GM20000 (cell line): ENCODE measurements at places on chromosomes 2 and 18.

DNA sequence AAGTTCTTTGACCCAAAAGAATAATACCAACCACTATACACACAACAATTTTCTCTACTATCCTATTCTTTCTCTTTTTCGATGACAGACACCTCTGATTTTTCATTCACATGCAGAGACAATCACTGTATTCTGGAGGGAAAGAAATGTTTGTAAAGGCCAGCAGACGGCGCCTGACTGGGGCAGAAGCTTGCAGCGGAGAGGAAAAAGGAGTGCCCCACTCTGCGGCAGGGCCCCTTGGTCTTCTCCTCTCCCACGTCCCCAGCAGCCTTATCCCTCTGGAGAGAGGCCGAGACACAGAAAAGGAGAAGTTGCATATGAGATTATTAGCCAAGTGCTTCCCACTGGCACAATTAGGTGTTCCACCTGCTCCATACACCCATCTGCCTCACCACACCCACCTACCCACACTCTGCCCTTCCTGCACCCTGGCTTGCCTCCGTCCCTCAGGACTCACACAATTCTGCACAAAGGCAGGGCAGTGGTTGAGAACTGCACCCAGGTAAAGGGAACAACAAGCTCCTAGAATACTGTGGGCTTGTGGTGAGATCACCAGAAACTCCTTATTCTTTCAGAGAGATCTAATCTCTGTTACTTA lies 687.3 kb downstream of the NRXN1 start:
- no peak for DNase-seq

DNA sequence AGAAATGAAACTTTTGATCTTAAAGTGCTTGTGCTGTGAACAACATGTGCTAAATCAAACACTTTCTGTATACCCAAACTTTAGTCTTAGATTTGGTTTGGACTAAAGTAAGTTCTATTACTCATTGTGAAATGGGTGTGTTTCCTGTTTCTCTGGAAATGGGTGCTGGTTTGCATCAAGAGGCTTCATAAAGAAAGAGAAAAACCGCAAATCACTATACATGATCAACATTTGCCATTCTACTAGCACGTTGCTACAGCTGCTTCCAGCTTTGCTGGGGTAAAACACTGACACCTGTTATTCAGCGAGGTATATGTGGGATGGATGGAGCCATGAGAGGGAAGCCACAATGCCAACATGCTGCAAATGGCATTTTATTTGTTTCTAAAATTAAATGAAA lies 547.0 kb upstream of the ACVR2A start:
- DNase-seq = peak; percentile 27

GRCh38 chr2:135130751-135131150 lies 78.7 kb downstream of the RAB3GAP1 start:
- no peak for DNase-seq

DNA sequence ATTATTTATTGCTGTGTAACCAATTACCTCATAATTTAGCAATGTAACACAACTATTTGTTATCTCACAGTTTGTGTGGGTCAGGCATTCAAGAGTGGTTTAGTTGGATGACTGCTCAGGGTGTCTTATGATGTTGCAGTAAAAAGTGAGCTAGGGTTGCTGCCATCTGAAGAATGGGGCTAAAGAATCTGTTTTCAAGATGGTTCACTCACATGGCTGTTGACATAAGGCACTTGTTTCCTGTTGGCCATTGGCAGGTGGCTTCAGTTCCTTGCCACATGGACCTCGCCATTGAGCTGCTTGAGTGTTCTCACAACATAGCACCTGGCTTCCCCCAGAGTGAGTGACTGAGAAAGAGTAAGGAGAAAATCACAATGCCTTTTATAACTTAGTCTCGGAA lies 123.2 kb downstream of the TMEM17 start:
- no peak for DNase-seq
